ENCODE measurements at places on chromosomes 6 and 20.

GRCh38 chr20:41182296-41183212 lies 45.2 kb downstream of the PLCG1 start:
- no peak for DNase-seq

GRCh38 chr6:98782772-98783171 lies 51.6 kb upstream of the POU3F2 start:
- DNase-seq: no peak

- DNase-seq: no peak
Observed at GRCh38 chr6:82144852-82145340, 102.6 kb downstream of the IBTK start.

DNA sequence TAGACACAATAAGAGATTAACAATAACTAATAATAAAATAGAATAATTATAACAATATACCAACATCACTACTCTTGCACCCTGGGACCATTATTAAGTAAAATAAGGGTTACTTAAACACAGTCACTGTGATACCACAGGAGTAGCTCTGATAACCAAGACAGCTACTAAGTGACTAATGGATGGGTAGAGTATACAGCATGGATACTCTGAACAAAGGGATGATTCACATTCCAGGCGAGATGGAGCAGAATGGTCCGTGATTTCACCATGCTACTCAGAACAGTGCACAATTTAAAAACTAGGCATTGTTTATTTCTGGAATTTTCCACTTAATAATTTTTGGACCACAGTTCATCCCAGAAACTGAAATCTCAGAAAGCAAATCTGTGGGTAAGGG lies 80.0 kb upstream of the FUT9 start:
- no peak for DNase-seq

- no peak for DNase-seq
Observed at GRCh38 chr6:164151161-164152120, 736.9 kb downstream of the QKI start.

- DNase-seq: no peak
Observed at GRCh38 chr6:44234101-44235025, 11.0 kb downstream of the SLC29A1 start.
